GM06990 (cell line): ENCODE measurements at places on chromosomes 4 and X.

GRCh38 chr4:30726090-30726675, 6.0 kb downstream of the PCDH7 start:
- DNase-seq: no peak

DNA sequence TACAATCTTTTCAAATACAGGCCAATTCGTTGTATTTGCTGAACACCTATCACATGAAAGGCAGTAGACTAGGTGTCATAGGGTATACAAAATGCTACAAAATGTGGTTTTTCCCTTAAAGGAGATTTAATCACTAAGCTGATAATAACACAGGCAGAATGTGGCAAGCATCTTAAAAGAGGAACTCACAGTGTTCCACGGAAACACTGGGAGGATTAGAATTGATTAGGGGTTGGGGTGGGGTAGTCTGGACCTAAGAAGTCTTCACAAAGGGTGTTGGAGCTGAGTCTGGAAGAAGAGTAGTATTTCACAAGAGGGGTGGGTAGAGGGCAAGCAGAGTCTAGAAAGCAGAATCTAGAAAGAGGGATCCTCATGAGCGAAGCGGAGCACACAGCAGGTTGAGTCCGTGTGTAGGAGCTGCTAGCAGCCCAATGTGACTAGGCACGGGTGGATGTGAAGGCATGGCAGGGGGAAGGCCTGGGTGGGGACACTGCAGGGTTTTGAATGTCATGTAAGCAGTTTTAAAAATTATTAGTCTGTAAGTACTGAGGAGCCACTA, 123.6 kb downstream of the MGST2 start:
- no peak for DNase-seq

DNA sequence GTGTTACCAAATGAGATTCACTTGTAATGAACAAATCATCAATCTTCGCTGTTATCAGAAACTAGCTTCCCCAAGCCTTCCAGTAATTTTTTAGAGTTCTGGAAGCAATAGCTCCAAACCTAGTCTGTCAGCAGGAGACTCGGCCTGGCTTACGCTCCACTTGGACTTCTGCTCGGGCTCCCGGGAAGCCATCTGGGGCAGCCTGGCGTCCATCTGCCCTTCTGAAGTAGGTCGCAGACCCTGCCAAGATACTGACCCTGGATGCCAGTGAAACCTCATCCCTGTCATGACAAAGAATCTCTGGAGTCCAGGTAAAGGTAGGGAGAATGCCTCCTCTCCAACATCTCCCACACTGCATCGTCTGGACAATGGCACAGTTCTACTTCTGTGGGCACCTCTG, 493.8 kb upstream of the ZFP42 start:
- DNase-seq: no peak

- DNase-seq: no peak
Observed at GRCh38 chrX:12315526-12315925, 177.3 kb downstream of the FRMPD4 start.

- DNase-seq: no peak
Observed at GRCh38 chrX:18348047-18348446, 6.4 kb downstream of the SCML2 start.

DNA sequence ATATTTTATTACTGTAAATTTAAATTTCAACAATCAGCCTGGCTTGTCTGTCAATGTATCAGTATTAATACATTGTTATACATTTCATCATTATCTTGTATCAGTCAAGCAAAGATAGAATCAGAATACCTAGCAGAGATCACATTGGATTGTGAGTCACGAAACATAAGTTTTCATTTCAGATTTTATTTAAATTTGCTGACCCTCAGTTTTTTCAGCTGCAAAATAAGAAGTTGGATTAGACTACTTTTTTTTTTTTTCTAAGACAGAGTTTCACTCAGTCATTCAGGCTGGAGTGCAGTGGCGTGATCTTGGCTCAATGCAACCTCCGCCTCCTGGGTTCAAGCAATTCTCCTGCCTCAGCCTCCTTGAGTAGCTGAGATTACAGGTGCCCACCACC, 33.4 kb upstream of the NKX3-2 start:
- no peak for DNase-seq

DNA sequence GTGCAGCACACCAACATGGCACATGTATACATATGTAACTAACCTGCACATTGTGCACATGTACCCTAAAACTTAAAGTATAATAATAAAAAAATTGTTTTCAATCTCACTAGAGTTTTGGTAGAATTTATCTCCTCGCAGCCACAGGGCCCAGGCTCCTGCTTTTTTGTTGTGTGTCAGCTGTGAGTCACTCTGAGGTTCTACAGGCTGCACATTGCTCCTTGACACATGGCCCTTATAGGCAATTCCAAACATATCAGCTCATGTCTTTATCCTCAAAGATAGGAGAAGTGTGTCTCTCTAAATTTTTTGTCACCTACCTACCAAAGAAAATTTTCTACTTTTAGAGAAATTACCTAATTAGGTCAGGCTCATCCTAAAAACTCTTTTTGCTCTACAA, 252.1 kb upstream of the ADGRL3 start:
- DNase-seq: no peak

DNA sequence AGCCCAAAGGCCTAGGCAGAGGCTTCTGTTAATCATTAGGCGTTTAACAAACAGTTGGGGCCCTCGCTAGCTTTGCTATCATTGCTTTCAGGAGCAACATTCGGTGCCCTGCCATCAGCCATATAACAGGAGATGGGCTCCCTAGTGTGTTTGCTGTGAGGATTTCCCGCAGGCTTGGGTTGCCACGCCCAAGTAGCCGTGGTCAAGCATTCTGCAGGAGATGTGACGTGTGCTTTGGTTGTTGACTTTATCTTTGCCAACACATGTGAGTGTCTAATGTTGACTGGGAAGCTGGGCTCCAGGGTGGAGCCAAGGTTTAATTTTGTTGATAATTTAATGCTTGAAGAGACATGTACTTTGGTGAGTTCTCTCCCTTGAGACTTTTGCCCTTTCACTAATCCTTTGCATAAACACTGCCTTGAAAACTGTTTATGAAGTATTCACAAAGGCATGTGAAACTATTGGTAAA, 184.6 kb upstream of the KIT start:
- no peak for DNase-seq
